ENCODE measurements at places on chromosomes 11 and 22. TPM values are rescaled to one million over a fixed set of nuclear protein-coding genes. Genes with fewer than 3 reads are reported as not detected.

Gene FADS1
- total RNA-seq: 2.1 TPM

Gene RASD2
- total RNA-seq: 0.06 TPM

Gene RBM4
- total RNA-seq: 68.6 TPM

GRCh38 chr22:42945736-42946135 is 69.2 kb downstream of the PACSIN2 start:
- DNase-seq: no peak

- no peak for DNase-seq
Observed at GRCh38 chr22:27260087-27260698, 541.4 kb downstream of the MN1 start.

- DNase-seq: no peak
Observed at GRCh38 chr11:100635194-100635593, 51.9 kb upstream of the ARHGAP42 start.

DNA sequence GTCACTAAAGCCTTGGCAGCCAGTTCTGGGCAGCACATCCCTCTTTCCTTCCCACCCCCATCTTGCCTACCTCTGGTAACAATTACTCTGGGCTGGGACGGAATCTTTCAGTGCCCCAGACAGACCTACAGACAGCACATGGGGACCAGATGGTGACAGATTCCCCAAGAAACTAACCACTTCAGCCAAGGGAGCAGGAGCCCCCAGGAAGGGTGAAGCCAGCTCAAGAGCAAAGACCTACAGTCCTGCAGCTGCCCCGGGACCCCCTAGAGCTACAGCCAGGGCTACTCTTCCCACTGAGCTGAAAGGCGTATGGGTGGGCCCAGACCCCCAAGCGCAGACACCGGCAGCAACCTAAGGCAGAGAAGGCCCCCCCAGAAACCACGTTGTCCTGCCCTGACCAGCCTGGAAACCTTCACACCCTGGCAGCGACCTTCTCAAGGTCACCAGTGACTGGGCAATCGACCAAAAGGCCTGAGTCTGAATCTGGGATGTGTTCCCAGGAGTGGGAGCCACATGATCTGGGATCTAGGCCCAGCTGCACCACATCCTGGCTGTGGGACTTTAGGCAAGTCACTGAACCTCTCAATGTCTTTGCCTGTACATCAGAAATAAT is 65.8 kb downstream of the LRRC32 start:
- DNase-seq: no peak
